ENCODE measurements at places on chromosomes 4 and X. TPM values are rescaled to one million over a fixed set of nuclear protein-coding genes. Genes with fewer than 3 reads are reported as not detected.

The ODAM gene
- total RNA-seq, result not detected

The XK gene
- total RNA-seq, result 0.10 TPM

The PGM2 gene
- total RNA-seq, result 51.6 TPM

The AMER1 gene
- 2.9 TPM for total RNA-seq

The NCBP2L gene
- total RNA-seq, result not detected

The DAPP1 gene
- total RNA-seq, result not detected
